ENCODE measurements at places on chromosomes 7 and 10. TPM values are rescaled to one million over a fixed set of nuclear protein-coding genes. Genes with fewer than 3 reads are reported as not detected.

DNA sequence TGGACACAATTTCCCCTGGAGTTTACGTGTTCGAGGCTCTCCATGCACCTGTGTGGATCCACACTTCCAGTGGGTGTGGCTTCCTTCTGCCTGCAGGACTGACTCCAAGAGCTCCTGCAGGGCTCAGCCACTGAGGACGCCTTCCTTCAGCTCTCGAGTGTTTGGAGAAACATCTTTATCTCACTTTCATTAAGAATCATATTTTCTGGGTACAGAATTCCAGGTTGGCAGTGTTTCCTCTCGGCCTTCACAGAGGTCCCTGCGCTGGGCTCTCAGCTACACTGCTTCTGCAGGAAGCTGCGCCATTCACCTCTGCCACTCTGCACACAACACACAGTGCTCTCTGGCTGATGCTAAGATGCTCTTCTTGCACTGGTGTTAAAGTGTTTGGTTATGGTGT lies 69.9 kb upstream of the NKX6-2 start:
- DNase-seq = no peak

- DNase-seq = no peak
These were observed 1007.2 kb downstream of the REEP3 start for GRCh38 chr10:64528294-64529002.

DNA sequence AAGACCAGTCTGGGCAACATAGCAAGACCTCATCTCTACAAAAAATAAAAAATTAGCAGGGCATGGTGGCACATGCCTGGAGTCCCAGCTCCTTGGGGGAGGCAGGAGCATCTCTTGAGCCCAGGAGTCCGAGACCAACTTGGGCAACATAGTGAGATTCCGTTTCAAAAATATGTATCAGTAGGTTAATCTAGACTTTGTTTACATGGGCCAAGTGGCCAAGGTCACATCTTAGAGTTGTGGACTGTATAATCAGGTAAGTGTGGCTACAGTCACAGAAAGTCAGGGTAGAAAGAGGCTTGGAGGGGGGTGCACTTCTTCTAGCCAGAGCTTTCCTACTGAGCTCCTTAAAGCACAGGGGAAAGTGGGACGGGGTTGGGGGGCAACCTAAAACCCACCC lies 174.4 kb downstream of the CUX1 start:
- no peak for DNase-seq

DNA sequence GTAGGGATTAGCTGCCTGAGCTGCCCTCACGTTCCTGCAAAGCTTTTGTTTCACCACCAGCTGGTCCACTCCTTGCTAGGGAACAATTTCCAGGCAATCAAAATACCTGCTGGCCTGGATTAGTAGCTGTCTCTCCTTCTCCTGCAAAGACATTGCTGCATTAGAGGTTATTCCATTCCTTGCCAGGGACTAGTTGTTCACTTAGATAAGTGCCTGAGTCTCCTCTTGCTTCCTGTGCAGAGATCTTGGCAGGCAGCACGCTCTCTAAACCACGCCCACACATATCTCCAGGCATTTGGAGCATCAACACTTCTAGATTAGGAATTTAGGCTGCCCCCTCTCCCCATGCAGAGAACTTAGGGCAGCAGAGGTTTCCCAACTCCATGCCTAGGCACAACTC lies 150.4 kb upstream of the SMIM30 start:
- DNase-seq = no peak

DNA sequence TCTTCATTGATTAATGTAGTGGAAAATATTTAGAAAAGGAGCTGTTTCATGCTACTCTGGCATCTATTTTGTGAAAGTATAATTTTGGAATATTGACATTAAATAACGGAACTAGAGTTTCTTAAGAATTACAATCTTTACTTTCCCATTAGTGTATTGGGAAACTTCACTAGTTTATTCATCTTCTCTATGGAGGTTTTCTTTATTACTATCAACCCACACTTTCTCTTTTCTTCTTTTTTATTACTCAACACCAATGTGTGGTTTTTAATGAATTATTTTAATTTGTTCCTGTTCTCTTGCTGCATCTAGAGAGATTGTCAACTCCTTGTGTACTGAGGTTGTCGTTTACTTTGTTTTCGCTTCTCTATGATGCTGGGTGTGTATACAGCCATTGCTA lies 20.4 kb upstream of the ITGB8 start:
- no peak for DNase-seq

DNA sequence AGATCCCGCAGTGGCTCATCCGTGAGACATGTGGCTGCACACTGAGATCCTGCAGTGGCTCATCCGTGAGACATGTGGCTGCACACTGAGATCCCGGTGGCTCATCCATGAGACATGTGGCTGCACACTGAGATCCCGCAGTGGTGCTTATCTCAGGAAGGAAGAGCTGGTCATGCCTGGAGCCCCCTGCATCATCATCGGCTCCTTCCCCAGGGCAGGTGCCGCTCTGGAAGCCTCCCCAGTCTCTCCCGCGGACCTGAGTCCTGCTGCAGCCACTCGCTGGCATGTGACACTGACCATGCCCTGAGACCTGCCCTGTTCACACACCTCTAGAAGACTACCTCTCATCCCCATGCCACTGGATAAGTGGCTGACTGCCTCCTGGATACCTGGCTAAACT lies 181.3 kb downstream of the PTPRN2 start:
- no peak for DNase-seq

DNA sequence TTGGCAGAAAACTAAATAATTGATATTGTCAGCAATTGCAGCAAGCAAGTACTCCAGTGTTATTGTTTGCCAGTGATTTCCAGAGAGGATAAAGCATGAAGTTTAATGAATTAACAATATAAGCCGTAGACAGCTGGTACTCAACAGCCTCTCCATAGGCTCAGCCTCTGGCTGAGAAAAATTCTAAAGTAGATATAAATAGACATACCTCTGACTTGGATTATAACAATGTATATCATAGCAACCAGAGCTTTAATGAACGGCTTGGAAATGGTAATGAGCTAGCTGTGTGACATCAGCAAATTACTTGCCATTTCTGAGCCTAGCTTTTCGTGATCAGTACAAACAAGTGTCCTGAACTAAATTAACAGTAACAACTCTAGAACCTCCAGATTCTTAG lies 1055.4 kb upstream of the AUTS2 start:
- DNase-seq = no peak

- DNase-seq = no peak
These were observed 48.4 kb upstream of the FZD8 start for GRCh38 chr10:35690534-35690933.

- no peak for DNase-seq
These were observed 43.3 kb upstream of the SEPTIN7 start for GRCh38 chr7:35757574-35757973.

DNA sequence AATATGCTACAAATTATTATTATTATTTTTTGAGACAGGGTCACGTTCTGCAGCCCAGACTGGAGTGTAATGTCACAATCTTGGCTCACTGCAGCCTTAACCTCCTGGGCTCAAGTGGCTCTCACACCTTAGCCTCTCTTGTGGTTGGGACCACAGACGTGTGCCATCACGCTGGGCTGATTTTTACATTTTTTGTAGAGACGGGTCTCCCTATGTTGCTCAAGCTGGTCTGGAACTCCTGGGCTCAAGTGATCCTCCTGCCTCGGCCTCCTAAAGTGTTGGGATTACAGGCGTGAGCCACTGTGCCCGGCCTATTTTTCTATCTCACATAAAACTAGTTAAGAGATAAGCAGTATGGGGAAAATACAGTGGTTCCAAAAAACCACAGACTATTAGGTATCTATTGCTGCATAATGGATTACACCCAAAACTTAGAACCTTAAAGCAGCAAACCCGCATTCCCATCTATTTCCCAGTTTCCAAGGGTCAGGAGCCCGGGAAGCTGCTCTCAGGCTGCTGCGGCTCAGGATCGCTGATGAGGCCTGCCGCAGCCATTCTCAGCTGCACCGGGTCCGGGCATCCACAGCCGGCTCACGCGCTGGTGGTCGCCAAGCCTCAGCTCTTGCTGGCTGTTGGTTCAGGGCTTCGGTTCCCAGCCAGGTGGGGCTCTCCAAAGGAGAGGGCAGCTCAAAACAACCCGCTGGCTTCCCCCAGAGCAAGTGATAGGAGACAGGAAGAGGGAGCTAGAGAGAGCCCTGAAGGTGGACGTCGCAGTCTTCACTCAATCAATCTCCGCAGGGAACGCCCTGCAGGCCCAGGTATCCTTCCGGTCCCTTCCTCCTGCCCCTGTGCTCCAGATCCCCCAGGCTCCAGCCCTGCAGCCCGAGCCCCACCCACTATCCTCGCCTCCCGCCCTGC lies 128.2 kb downstream of the UBE2H start:
- DNase-seq = peak; percentile 80

DNA sequence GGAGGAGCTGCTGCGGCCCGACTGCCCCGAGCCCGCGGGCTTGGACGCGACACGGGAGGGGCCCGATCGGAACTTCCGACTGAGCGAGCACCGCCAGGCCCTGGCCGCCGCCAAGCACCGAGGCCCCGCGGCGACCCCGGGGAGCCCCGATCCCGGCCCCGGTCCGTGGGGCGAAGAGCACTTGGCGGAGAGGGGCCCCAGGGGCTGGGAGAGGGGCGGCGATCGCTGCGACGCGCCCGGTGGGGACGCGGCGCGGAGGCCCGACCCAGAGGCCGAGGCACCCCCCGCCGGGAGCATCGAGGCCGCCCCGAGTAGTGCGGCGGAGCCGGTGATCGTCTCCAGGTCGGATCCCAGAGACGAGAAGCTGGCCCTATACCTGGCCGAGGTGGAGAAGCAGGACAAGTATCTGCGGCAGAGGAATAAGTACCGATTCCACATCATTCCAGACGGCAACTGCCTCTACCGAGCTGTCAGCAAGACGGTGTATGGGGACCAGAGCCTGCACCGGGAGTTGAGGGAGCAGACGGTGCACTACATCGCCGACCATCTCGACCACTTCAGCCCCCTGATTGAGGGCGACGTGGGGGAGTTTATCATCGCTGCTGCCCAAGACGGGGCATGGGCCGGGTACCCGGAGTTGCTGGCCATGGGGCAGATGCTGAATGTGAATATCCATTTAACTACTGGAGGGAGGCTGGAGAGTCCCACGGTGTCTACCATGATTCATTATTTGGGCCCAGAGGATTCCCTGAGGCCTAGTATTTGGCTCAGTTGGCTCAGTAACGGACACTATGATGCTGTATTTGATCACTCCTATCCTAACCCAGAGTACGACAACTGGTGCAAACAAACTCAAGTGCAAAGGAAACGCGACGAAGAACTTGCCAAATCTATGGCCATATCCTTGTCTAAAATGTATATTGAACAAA lies 1.4 kb downstream of the OTUD1 start:
- peak; percentile 4 for DNase-seq

DNA sequence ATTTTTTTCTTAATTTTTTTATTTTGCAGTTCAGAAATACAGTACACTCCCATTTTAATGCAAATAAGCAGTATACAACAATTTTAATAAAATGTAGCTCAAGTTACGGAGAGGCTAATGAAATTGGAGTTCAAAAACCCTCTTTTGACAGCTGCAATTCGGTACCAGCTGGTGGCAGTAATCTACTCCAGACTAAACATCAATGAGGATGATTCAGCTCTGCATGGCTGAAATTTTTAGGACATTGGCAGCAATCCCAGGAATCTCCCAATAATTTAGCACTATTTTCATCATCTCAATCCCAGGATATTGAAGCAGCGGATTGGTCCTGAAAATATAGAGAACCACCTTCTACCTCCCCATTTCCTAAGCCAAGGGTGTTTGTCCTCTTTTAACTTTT lies 278.8 kb downstream of the CACNA2D1 start:
- peak; percentile 50 for DNase-seq

- DNase-seq = peak; percentile 92
These were observed 238.5 kb downstream of the PHF14 start for GRCh38 chr7:11212080-11212711.

GRCh38 chr7:33760834-33761233 lies 144.5 kb upstream of the BMPER start:
- no peak for DNase-seq

DNA sequence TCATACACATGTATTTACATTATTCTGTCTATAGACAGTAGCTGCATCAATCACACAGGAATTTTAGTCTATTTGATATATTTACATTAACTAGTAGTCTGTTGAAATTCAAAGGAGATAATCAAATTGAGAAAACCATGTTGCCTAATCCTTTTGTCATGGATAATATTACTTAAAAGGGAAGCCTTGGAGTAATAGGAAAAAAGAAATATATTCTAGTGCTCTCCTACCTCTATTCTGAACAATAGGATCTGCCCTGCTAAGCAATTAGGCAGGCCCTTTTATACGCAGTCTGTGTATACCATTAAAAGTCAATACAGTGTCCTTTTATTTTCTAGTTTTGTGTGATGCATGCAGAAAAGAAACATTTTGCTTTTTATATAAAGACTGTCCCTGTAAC lies 24.5 kb downstream of the UMAD1 start:
- DNase-seq = no peak

DNA sequence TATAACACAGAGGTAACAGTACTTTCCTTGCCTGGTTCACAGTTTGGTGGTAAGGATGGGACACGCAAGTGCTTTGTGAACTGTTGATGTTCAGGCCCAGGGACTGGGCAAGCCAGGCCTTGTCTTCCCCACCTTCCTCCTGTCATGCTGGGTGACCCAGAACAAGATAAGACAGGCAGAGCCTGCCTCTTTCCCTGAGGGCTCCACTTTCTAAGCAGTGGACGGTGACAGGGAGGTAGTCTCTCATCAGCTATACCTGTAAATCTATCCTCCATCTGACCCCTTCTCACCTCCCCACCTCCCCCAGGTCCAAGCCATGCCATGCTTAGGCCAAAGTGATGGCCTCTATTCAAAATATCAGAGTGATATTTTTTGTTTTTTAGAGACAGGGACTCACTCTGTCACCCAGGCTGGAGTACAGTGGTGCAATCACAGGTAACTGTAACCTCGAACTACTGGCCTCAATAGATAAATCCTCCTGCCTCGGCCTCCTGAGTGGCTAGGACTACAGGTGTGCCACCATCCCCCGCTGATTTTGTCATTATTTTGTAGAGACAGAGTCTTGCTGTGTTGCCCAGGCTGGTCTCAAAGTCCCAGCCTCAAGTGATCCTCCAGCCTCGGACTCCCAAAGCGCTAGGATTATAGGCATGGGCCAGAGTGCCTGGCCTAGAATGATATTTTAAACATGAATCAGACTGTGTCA lies 42.8 kb downstream of the PDLIM1 start:
- DNase-seq = no peak

KCNH2 gene
- total RNA-seq = 0.58 TPM

SMKR1 gene
- 0.25 TPM for total RNA-seq

GNGT1 gene
- total RNA-seq = not detected

ANKRD1 gene
- 6.0 TPM for total RNA-seq

SLC39A12 gene
- not detected for total RNA-seq

RARRES2 gene
- total RNA-seq = not detected

Measured in H4 (cell line).